Naive B cell (primary cell): ENCODE measurements at places on chromosomes 4 and X.
A peak's percentile ranks its signal among the peaks of the same experiment; 100 is the strongest.

DNA sequence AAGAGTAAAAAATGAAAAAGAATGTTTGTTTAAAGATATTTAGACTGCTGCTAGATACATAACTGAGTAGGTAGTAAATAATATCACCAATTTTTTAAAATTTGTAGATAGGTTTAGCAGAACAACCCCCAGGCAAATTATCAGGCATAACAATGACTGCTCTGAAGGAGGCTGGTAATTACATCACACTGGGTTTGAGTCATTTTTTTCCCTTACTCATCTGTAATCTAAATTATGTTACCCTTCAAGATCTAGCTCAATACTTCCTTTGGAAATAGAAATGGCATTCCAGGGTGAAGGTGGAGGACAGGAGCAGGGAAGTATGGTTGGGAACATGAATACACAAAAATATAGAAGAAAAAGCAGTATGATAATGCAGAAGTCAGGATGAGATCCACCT is 431.6 kb upstream of the MAOA start:
- DNase-seq, result no peak

DNA sequence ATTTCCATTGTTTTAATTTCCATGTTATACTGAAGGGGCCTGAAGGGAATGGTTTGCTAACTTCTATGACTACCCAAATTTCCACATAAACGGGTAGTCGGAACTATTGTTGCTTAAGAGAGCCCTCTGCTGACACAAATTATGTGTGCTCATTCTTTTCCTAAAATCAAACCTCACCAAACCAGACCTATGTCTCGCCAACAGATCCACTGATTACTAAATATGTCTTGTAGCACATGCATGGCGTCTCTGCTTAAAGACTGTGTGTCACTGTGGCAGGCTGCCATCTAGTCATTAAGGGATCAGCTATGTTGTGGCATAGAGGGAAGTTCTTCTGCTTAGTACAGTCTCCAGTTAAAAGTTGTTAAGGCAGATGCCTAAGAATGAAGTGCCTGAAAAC is 25.1 kb downstream of the PIR start:
- no peak for DNase-seq

- DNase-seq, result no peak
Observed at GRCh38 chr4:52964011-52964410, 101.9 kb downstream of the RASL11B start.

- no peak for DNase-seq
Observed at GRCh38 chr4:69689599-69689998, 36.6 kb upstream of the UGT2A1 start.

GRCh38 chr4:82044141-82044993 is 329.4 kb downstream of the HNRNPD start:
- DNase-seq, result peak; percentile 3

DNA sequence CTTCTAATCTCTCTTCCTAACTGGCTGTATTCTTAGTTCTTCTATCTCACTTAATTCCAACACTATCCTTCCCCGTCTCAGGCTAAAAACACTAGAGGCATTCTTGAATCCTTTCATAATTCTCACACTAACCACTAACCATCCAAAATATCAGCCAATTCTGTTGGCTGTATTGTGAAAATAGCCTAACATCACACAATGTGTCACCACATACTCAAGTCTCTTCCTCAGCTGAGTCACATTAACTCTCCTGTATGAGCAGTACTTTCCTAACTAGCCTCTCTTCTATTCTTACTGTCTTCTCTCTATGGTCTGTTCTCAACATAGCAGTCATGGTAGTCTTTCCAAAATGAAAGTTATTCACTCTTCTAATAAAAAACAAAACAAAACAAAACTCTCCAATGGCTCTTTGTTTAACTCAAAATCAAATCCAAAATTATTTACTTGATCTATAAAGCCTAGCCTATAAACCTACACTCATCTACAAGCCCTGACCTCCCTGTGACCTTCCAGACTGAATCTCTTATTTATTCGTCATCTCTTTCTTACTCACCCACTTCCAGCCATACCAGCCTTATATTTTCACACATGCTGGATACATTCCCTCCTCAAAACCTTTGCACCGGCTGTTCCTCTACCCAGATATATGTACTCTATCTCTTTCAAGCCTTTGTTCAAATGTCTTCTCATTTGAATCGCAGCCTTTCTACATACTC is 445.9 kb downstream of the TLL1 start:
- no peak for DNase-seq

DNA sequence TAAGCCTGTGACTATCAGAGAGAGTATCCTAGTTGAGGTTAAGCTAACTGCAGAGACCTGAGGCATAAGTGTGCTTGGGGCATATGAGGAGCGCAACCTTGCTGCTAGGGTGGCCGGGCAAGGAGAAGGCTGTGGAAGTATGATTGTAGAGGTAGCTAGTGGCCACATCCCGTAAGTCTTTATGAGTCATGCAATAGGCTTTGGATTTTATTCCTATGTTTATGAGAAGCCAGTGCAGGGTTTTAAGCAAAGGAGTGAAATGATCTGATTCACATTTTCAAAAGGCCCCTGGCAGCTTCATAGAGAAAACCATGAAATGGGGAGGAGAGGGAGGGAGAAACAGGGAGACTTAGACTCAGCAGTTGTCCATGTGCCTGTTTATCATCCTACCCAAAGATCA is 92.1 kb upstream of the WDFY3 start:
- DNase-seq, result no peak

DNA sequence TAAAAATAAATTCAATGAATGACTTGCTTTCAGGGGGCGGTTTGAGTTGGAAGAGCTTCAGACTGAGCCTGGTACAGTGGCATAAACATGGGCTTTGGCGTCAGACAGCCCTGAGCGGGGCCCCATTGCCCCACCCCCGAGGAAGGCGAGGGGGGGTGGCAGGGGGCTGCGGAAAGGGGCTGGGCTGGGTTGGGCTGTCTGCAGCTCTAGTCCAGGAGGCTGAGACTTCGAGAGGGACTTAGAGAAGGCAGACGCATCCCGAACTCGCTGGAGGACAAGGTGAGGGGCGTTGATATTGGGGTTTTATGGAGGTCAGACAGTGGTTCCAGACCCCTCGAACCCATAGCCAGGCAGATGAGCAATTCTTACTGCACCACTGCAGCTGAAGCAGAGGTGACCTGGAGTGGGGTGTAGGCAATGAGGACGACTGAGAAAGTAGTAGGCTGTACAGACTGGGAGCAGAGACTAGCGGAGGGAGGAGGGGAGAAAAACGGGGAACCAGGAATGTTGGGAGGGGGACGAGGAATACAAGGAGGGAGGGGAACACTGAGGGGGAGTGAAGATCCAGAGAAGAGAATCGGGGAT is at the start of gene MAGED2:
Gene MAGED2 (plus strand): TSS at position 222 of the 585 bp plus-strand sequence. CDS start 1,587 bp downstream, outside the sequence.
- DNase-seq, result peak; percentile 26

GRCh38 chr4:72283357-72283756 is 251.6 kb downstream of the NPFFR2 start:
- DNase-seq, result no peak

DNA sequence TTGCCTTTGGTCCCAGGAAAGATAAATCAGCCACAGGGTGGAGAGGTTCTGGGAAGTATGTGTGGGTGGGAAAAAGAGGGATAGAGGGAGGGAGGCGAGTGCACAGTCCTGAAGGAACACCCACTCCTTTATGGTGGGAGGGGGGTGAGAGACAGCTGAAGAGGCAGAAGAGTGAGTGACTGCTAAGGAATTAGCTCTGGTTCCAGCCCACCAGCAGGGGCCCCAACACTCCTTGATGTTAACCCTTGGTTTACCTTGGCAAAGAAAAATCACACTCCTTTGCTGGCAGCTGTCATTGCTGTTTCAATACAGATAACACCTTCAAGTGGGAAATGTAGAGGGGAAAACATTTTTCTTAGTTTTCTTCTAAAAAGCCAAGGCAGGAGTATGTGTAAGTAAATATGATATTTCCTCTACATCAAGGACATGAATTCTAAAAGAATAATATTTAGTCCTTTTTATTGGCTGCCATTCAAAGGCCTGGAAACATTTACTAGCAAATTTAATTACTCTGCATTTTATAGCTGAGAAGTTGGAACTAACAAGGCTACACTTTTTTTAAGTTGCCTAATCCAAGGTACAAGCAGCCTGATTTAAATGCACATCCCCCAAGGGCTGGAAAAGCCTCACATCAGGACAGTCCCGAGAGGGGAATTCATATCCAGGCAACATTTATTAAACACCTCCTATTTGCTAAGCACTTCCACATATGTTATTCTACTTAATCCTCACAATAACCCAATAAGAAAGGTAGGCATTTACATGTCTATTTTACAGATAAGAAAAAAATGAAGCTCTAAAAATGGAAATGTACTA is 81.7 kb downstream of the HS6ST2 start:
- DNase-seq, result no peak

GRCh38 chr4:159002950-159003349 is 99.9 kb upstream of the RAPGEF2 start:
- no peak for DNase-seq

- DNase-seq, result peak; percentile 3
Observed at GRCh38 chr4:43766648-43767047, 682.0 kb downstream of the KCTD8 start.

DNA sequence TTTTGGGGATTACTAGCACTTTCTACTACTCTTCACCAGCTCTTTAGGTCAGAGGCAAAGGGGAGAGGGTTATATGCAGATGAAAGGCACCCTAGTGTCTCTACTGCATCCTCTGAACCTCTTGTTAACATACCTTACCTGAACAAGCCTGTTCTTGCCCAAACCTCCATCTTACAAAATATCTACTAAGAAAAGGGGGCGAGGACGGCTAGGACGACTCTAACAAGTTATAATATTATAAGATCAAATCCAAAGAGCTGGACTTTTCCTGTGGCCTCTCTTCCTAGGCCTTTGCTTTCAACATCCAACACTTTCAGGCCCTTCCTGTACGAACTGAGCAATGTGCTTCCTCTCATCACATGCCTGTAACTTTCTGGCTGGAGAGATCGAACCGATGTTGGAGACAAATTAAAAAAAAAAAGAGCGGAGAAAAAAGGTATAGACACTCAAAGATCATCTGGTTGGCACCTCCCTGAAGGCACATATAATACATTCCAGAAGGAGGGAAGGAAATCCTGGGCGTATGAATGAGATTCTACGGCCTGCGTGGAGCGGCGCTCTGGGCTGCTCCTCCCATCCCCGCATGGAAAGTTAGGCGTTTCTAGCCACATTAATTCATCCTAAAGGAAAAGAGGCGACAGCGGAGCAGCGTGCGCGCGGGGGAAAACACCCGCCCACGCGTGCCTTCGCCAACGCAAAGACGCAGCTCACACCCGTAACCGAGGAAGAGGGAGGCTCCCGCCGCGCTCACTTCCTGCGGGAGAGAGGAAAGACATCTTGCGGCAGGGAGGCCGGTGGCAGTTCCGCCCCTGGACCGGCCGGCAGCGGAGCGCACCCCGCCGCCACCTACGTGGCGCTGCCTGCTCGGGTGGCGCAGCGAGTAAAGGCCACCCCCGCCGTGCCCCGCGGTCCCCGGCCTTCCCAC is 808 bp downstream of the PRDM5 start:
- no peak for DNase-seq

DNA sequence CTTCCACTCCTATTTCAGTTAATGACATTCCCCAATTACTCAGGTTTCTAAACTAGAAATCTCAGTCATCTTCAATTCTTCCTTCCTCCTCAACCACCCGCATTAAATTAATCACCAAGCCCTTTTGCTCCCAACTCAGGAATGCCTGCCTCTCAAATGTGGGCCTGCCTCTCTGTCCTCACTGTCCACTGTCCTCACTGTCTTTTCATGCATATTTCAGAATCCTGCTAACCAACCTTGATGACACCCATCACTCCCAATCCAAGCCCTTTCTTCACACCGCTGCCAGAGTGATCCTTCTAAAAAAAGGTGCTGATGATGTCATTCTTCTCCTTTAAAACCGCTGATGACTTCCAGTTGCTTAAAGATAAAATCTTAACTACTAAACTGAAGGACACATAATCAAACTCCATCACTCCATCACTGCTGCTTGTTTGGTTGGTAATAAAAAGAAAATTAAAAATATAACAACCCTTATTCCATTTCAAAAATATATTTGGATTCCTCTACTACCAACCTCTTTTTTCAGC is 5.1 kb upstream of the APBB2 start:
- no peak for DNase-seq

DNA sequence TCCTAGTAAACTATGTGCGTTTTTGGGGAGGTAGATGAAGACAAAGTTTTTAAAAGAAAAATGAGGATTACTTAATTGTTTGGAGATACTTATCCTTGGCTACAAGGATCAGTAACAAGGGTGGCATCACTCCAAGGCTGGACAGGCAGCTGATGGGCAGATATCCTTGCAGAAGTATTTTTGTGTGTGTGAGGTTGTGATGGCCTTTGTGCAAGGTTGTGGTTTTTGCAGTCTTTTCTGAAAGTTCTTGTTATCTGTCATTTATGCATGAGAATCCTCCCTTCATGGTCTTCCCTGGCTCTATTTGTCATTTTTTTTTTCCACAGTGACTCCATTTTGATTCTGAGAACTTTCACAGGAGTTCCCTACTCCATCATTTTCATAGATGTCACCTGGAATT is 96.0 kb upstream of the C1GALT1C1 start:
- DNase-seq, result no peak

DNA sequence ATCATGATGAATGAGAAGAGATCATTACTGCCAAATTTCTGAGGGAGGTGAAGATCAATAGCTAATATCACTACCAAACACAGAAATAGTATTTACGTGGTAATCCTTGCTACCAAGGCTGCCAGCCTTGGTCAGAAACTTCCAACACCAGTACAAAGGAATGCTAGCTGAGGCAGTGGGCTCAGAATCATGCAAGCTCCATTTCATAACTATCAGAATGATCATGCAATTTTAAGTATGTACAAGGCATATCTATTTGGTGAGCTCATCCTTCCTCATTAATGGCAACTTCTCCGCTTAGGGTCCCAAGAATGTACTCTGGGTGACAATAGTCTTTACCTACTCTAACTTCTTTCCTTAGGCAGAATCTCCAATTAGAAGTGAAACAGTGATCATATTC is 135.0 kb downstream of the GPC3 start:
- DNase-seq, result no peak

DNA sequence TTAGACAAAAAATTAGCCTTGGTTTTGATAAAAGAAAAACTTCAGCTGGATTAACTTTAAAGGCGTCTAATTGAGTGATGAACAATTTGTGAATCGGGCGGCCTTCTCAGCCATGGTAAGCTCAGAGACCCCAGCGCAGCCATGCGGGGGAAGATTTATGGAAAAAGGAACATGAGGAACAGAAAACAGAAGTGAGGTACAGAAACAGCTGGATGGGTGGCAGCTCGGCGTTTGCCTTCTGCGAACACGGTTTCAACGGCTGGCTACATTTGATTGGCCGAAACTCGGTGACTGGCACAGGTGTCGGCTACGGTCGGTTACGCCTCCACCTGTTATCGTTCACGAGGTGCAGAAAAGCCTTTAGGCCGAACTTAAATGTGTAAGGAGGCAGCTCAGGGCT is 401.4 kb upstream of the FAT1 start:
- no peak for DNase-seq

DNA sequence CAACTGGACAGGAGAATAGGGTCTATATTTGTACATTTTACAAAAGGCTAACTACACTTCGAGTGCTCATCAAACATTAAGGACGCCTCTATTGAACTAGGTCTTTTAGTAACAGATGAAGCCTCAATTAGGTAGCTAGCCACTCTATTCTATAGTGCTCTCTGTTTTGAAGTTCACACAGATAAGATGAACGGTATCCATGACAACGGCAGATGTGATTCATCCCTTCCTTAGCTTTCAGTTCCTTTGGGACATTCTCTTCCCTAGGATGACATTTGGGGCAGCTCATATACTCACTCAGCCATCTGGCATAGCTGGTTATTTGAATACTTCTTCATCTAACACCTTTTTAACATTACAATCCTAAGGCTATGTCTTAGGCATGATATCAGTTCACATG is 62.4 kb upstream of the WDFY3 start:
- no peak for DNase-seq

GRCh38 chrX:373641-374471 is 12.9 kb downstream of the PPP2R3B start:
- no peak for DNase-seq

- DNase-seq, result no peak
Observed at GRCh38 chrX:69025802-69026301, 139.4 kb downstream of the PJA1 start.
